ENCODE measurements at places on chromosomes 2 and 18.
A peak's percentile ranks its signal among the peaks of the same experiment; 100 is the strongest.

GRCh38 chr2:73839653-73840411, 11.1 kb downstream of the STAMBP start:
- DNase-seq, result no peak

DNA sequence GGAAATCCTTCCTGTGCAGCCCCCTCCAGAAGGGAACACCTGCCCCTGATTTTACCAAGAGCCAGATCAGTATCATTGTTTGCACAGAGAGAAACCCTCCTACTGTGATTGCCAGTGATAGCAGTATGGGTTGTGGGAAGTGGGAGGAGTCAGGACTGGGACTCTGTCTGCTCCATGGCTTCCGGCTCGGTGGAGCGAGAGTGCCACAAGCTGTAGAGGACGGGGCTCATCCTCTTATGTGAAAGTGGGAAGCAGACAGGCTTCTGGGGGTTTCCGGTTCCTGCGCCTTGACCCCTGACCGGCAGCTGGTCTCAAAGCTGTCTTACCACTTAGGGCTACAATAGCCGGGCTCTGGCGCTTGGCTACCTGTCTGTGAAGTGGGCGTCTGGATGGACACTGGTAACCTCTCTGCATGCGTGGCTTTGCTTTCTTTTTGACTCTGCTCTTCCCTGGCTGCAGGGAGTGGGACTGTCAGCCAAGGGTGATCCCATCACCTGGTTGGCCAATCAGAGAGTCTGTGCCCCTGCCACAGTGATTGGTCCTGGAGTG, 79.7 kb downstream of the BCL2L11 start:
- DNase-seq, result no peak

- no peak for DNase-seq
Measured at GRCh38 chr18:77078690-77079070, 53.9 kb downstream of the MBP start.

DNA sequence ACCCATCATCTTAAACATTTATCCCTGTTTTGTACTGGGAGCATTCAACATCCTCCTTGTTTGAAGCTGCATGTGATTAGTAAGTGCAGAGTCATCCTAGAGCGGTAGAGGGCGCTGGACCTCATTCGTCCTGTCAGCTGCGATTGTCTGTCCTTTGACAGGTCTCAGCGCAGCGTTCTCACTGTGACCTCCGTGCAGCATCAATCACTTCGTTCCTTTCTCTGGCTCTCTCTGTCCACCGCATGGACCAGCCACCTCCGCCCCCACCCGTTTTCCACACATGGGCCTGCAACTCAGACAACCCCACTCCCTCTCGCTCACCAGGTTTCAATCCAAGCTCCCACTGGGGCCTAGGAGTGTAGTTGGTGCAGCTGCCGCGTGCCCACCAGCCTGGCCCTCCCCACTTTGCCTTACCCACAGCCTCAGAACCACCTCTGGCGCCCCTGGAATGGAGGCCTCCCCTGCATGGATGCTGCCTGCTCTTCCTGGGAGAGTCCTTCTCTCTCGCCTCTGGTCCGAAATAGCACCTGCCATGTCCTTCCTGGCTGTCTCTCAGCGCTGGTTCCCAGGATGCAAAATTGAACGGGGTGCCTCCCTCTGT, 90.5 kb downstream of the NDUFA10 start:
- peak; percentile 52 for DNase-seq

DNA sequence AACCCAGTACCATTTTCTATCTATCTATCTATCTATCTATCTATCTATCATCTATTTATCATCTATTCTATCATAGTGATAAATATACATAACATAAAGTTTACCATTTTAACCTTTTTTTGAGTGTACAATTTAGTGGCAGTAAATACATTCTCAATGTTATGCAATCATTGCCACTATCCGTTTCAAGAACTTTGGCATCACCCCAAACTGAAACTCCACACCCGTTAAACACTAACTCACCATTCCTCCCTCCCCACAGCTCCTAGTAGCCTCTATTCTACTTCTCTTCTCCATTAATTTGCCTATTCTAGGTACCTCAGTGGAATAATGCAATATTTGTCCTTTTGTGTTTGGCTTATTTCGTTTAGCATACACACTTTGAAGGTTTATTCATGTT, 82.5 kb upstream of the KCNE4 start:
- no peak for DNase-seq

GRCh38 chr18:46877329-46877987, 39.8 kb downstream of the PIAS2 start:
- no peak for DNase-seq

- no peak for DNase-seq
Measured at GRCh38 chr2:125033871-125034270, 1008.8 kb downstream of the CNTNAP5 start.

- no peak for DNase-seq
Measured at GRCh38 chr2:29834036-29834540, 87.3 kb downstream of the ALK start.

DNA sequence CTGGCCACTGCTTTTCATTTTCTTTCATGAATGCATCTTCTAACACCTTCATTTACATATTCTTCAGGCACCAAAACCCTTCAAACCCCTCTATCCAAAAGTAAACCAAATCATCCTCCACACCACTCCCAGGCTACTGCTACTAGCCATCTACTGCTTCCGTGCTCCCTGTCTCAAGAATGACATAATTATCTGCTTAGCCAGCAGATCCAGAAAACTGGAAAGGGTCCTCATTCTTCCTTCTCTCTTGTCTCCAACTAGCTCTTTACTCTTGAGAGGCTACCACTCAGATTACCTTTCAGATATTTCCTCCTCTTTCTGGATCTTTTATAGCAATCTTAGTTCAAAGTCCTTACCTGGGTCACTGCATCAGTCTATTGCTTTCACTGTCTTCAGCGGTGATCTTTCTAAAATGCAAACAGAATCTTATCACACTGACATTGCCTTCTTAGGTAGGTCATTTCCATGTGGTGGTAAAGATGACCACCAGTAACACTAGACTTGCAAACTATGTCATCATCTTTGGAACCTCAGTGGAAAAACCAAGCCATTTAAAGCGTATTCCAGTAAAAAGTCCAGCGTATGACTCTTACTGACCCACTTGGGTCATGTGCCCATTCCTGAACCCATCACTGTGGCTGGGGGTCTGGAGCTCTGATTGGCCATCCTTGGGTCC, 15.8 kb upstream of the NEDD4L start:
- no peak for DNase-seq

GRCh38 chr2:59761966-59762365, 791.5 kb downstream of the BCL11A start:
- no peak for DNase-seq

- DNase-seq, result no peak
Measured at GRCh38 chr2:208006833-208007232, 18.5 kb downstream of the PLEKHM3 start.

DNA sequence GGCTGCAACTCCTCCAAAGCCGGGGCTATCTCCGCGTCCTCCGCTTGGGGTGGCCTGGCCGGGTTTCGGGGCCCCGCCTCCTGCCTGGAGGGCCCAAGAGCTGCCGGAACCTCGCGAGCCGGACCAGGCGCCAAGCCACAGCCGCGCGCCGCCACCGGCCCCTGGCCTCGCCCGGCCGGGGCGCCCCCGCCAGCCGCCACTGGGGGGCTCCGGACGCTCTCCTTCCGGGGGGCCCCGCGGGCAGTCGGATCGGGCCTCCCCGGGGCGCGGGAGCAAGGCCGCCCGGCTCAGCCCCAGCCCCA, 17.4 kb upstream of the HAAO start:
- peak; percentile 65 for DNase-seq

GRCh38 chr2:181396256-181397123, 60.7 kb upstream of the ITGA4 start:
- DNase-seq, result no peak

DNA sequence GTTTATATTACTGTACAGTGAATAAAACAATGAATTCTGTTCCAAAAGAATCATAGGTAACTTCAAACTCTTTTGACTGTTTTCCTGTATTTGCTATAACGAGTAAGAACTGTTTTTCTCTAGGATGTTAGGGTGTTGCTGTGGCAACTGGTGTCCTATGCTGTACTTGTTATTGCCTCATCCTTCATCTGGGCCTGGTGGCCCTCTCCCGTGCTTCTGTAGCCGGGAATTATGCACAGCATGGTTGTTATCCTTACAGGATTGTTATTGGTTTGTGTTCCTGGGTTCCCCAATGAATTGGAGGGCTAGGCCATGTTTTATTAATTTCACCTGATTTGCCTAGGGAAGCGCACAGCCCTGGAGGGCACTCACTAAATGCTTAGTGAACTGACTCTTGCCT, 279.2 kb downstream of the PTPRM start:
- DNase-seq, result no peak

GRCh38 chr2:209425471-209426071, 1.7 kb downstream of the MAP2 start:
- no peak for DNase-seq
